ENCODE measurements at places on chromosomes 2 and 18.

DNA sequence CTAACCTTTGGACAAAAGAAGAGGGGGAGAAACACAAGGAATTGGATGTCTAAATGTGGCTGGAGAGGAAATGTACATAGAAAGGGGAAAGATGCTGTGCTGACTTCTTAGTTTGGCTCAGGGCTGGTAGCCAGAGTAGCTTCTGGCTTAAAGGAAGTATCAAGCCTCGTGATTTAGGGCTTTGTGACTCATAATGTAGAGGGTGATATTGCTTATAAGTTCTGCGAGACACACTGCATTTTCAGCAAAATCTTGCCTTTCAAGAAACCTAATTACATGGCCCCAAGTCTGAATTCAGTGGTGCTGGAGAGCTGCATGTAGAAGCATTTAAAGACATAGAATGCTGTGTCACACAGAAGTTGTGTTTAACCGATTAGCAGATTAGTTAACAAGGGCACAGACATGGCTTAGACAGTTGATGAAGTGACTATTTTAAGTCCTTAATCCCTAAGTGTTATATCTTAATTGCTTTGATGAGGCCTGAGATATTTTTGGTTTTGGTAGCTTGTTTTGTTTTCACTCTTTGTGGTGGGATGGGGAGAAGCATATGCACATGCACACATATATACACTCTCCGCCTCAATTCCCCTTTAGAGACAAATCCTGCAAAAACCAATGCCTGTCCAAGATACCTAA lies 66.4 kb downstream of the EPAS1 start:
- no peak for DNase-seq

GRCh38 chr2:181955010-181955409 lies 30.6 kb upstream of the PPP1R1C start:
- DNase-seq: no peak

- DNase-seq: no peak
Observed at GRCh38 chr2:9215680-9216079, 9.1 kb downstream of the ASAP2 start.

DNA sequence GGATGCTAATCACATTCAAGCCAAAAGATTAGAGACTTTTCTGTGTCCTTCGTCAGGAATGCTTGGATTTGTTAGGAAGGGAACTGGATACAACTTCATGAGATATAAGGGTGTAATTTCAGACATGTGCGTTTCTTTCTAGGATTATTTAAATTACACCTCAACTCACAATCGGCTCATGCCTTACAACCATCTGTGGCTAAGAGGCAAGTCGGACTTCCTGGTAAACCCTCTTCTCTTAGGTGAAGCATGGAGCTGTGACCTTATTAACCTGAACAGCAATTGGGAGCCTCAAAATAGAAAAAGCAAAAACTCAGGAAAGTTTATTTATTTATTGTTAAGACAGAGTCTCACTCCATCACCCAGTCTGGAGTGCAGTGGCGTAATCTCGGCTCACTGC lies 61.8 kb downstream of the SEMA4F start:
- DNase-seq: no peak

DNA sequence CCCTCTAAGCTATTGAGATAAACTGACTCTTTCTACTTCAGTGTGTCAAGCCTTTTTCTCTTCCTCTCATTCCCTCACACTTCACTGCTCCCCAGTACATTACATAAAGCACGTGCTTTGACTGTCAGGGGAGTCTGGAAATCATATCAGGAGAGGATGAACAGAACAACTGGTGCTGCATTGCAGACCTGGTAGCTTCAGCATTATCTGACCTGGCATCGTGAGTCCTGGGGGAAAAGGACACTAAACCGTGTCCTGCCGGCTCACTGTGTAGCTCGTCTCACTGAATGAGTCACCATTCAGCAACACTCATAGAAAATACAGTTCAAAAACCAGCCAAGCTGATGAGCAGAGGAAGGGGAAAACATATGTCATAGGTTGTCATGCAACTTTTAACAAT lies 108.5 kb upstream of the UNC80 start:
- DNase-seq: no peak

Data from nucleus accumbens (tissue), 56 donors.